ENCODE measurements at places on chromosomes 3 and 15.

DNA sequence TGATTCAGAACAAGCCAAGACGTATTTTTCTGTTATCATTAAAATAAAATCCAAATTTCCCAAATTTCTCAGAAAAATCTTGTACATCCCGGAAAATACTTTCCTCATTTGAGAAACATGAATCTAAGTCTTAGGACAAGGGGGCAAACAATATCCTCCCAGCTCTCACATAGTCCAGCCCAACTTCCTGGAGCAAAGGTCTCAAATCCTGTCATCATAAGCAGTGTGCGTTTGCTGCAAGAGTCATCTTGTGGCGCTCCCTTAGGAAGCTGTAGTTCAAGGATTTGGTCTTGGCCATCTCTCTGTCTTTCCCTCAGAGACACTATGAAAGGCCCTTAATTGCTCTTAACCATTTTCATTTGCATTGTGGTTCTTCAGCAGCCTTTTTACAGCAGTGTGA is 57.5 kb upstream of the GSK3B start:
- DNase-seq: no peak

GRCh38 chr15:62068071-62068809 is 1.5 kb downstream of the C2CD4A start:
- DNase-seq: no peak

DNA sequence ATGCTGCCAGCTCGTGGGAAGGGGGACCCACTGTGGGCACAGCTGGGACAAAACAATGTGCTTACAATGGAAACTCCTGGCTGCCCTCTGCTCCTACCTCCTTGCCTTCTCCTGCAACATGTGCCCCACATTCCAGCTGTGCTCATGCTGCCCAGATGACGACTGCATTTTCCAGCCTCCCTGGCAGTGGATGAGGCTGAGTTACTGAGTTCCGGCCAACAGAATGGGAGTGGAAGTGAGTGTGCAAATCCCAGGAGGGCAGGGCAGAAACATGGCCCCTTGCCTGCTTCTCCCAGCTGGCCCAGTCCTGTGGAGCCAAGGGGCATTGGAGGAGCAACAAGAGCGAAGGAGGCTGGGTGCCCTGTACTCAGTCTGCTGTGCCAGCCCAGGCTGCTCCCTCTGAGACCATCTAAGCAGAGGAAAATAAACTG is 17.1 kb downstream of the KLF15 start:
- no peak for DNase-seq

- no peak for DNase-seq
These were observed 98.6 kb downstream of the MYRIP start for GRCh38 chr3:39907981-39908380.

- no peak for DNase-seq
These were observed 502.9 kb downstream of the SHQ1 start for GRCh38 chr3:72345237-72345878.

DNA sequence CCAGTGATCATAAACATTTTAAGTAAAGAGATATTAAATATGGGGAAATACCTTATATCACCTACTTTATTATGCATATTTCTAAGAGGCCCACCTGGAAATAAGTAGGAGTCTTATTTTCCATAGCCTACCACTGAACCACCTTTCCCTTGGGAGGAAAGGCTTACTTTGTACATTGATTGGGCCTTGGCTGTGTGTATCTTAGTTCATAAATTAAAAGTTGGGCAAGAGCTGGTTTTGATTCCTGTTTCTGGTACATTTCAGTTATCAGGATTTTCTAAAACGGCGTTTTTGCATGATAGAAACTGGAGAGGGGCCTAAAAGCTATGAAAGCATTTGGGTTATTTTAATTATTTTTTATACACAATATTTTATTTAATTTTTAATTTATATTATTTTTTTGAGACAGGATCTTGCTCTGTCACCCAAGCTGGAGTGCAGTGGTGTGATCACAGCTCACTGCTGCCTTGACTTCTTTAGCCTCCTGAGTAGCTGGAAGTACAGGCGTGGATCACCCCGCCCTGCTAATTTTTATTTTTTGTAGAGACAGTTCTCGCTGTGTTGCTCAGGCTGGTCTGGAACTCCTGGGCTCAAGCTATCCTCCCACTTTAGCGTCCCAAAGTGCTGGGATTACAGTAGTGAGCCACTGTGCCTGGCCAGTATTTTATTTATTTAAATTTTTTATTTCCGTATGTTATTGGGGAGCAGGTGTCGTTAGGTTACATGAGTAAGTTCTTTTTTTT is 2.6 kb downstream of the GMPS start:
- no peak for DNase-seq

DNA sequence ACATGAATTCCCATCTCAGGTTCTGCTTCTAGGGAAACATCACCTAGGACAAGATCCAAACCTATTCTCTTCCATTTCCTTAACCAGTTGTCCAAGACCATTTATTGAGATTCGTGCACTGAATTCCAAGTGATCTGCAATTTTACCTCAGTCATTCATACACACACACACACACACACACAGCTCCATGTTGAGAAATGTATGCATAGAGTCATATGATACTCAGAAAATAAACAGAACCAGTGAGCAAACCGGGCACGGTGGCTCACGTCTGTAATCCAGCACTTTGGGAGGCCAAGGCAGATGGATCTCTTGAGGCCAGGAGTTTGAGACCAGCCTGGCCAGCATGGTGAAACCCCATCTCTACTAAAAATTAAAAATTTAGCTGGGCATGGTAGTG is 6.1 kb upstream of the KPNA1 start:
- no peak for DNase-seq

DNA sequence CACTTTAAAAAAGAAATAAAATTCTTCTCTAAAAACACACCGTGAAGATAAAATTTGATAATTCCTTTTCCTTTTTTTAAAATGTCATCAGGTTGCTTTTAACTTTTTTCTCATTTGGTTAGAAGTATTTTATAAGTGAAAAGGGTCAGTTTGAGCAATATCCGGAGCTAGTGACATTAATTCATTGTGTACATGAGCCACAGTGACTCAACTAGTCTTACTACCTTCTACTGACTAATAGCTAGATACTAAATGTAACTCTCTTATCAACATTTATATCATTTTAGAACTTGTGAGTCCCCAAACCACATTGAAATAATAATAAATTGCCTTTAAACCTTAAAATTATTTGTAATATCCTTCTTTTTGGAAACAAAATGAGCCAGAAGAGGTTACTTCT is 101.2 kb upstream of the ZBTB20 start:
- DNase-seq: no peak

GRCh38 chr15:88872106-88872505 is 23.2 kb downstream of the HAPLN3 start:
- DNase-seq: no peak

GRCh38 chr3:24359102-24359501 is 135.5 kb downstream of the THRB start:
- DNase-seq: no peak

- DNase-seq: no peak
These were observed 207.9 kb downstream of the ZIC1 start for GRCh38 chr3:147616998-147617619.

GRCh38 chr15:101185770-101186169 is 66.1 kb downstream of the CHSY1 start:
- DNase-seq: no peak

DNA sequence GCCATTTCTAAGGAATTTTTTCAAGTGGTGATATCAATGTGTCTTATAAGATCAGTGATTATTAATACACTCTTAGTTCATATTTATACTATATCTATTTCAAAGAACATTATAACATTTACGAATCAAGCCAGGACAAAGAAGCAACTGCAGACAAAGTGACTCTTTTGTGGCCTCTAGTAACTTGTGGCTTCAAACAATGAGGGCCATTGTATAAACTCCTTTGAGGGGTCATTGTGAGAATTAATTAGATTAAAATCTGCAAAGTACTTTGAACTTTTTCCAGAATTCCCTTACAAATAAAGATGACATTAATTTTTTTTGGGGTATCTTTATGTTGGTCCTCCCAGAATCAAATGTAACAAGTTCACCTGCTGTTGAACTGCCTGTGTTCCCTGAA is 12.3 kb upstream of the SLC30A4 start:
- no peak for DNase-seq

GRCh38 chr3:39573392-39573791 is 105.9 kb downstream of the MOBP start:
- DNase-seq: no peak

DNA sequence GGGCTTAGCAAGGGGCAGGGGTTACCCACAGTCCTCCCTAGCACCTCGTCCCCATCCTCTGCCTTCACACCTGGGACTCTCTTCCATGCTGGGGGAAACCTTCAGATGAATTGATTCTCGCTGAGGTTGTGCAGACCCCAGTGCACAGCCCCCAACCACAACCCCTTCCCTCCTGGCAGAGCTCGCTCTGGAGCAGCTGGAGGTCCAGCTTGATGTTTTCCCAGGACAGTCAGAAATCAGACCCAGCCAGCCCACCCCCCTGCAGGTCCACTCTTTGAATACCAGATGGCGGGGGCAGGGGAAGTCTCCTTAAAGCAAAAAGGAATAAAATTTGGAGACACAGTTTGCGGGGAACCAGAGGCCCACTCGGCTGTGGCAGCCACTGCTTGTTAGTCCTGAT is 234.4 kb downstream of the XXYLT1 start:
- no peak for DNase-seq

DNA sequence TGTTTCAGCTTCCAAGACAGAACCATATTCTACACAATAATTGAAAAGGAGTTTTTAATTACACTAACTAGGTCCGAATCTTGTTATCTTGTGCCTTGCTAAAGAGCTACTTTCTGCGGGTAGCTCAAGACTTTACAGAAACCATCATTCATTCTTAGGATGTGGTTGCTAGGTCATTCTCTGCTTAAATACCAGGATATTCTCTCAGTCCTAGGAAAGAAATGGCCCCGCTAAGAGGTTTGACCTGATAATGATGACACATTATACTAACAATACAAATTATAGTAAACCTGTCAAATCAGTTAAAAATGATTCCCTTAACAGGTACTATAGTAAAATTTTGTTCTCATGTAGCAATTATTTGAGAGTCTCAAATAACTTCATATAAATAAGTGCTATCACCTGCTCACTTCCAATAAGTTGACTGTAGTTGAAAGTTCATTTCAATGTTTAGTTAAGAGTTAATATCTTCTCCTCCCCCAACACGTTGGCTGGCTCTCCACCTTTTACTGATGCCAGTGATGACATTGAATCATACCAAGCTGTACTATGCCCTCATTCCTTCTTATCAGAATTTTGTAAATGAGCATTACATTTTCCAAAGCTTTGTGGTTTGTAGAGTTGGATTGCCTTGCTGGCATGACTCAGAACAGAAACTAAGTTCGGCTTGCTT is 3.6 kb upstream of the C3orf85 start:
- no peak for DNase-seq

DNA sequence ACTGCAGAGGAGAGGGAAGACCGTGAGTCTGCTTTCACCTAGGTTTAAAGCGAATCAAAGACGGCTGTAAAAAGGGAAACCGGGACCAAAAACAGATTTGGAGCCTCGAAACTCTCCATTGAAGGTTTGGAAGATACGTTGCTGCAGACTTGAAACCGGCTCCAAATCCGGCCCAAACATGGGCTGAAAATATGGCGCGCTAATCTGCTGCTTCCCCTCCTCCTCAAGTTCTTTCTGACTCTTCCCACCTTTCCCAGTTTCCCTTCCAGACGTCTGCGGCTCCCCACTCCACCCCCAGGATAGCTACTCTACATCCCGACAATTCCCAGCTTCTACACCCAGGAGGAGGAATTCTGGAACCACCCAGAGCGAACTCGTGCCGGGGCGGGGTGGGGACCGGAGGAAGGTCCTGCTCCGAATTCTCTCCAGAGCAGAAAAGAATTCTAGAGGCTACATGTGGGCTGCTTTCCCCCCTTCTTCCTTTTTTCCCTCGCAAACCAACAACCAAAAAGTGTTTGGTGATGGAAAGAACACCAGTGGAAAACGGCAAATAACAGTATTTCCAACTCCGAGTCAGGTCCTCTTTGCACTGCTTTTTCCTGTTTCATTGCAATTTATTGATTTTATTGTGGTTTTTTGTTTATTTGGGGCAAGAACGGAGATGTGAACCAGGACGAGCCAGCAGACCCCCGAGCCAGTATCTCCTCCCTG is 8.5 kb downstream of the EOMES start:
- DNase-seq: no peak

DNA sequence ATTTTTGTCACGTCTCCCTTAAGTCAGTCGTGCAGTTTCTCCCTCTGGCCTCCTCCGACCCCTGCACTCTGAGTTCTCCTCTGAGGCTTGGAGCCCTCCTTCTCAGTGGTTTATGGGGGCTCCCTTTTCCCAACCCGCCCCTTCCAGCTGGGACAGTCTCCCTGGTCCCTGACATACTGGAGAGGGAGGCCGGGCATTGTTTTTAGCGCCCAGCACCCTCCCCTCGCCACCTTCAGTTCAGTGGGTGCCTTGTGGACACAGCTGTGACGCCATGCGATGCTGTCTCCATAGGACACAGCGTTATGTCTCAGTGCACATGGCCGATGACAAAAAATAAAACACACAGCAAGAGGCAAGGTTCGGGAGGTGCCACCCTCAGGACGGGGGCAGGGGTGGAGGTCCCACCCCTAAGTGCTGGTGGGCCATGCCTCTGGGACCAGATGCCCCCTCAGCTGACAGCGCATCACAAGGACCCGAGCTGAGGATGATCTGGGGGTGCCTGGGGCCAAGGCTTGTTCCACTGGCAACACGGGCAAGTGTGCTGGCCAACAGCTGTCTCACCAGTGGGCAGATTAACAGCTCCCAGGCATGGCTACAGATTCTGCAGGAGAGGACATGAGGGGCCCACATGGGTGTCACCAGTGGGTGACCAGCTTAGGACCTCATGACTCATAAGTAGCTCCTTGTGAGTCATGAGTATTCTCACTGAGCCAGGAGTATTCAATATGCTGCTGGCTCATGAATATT is 81.6 kb downstream of the PLXNA1 start:
- DNase-seq: no peak

DNA sequence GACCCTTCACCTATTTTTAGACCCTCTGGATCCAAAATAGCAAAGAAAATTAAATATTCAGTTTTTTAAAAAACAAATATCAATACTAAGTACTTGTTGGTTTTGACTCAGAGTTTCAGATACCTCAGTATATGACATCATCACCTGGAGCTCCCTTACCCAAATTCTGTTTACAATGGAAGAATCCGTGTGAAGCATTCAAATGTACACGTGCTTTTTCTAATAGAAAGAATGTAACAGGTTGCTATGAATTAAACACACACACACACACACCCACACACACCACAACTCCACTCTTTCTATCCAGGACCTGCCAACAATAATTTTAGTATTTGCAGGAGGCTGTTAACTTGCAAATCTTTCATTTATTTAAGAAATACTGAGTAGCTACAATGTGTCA is 221.8 kb downstream of the THRB start:
- DNase-seq: no peak

GRCh38 chr3:170780955-170781354 is 89.0 kb downstream of the RPL22L1 start:
- no peak for DNase-seq

- DNase-seq: no peak
These were observed 194.7 kb downstream of the LPP start for GRCh38 chr3:188348435-188349244.

DNA sequence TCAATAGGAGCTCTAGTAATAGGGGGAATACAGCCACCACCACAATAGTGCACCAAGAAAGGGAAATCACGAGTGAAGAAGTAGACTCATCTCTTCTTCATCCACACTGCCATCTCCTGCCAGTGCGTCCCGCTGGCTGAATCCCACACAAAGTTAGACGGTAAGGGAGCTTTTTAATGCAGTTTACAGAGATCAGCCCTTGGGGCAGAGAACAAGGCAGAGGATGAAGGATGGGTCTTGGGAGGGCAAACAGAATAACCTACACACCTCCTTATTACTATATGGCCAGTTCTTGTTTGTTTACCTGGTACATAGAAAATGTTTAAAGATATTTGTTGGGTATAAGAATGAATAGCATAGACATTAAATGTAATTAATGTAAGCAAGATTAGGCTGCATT is 11.0 kb upstream of the DPH6 start:
- DNase-seq: no peak

Data from stimulated activated CD8-positive, alpha-beta memory T cell treated with anti-CD3 and anti-CD28 coated beads, Interleukin-4, amount 100 ng/mL, for 4 hours (primary cell).